Skin of body (tissue), 3 donors: ENCODE measurements at places on chromosomes 6 and 20.

DNA sequence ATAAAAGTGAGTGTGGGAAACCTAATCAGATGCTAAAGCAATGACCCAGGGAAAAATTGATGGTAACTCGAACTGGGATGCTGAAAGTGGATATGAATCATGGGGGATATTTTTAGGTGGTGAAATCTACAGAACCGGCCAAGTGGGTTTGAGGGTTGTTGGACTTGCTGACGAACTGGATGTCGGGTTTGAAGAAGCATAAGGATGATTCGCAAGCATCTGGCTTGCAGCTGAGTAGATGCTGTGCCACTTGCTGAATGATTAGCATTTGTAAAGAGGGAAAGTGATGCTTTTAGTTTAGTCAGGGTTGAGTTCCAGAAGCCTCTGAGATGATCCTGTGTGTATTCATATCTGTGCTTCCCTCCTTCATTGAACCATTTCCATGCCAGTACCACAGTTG lies 54.9 kb downstream of the UBR2 start:
- DNase-seq: peak; percentile 3

DNA sequence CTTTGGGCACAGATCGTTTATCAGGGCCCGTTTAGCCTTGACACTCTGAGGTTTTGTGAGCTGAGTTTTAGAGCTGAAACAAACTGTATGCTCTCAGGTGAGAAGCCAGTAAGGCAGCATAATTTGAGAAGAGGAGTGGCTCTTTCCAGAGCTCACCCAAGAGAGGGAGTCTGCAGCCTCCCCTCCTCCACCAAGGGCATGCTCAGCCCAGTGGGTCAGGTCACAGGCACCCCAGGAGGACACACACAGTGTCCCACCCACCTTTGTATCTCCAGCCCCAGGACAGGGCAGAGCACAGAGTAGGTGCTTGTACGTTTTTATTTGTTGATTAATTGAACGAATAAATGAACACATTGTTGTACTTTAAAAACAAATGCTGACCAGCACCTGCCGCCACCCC lies 3.4 kb downstream of the TSPO2 start:
- no peak for DNase-seq

- DNase-seq: no peak
Observed at GRCh38 chr6:130514712-130515111, 148.9 kb downstream of the TMEM200A start.

- peak; percentile 64 for DNase-seq
Observed at GRCh38 chr6:154595538-154595937, 85.1 kb upstream of the CNKSR3 start.

- no peak for DNase-seq
Observed at GRCh38 chr6:100959280-100959679, 78.2 kb upstream of the ASCC3 start.

- DNase-seq: no peak
Observed at GRCh38 chr6:90078513-90079289, 184.4 kb downstream of the GJA10 start.

DNA sequence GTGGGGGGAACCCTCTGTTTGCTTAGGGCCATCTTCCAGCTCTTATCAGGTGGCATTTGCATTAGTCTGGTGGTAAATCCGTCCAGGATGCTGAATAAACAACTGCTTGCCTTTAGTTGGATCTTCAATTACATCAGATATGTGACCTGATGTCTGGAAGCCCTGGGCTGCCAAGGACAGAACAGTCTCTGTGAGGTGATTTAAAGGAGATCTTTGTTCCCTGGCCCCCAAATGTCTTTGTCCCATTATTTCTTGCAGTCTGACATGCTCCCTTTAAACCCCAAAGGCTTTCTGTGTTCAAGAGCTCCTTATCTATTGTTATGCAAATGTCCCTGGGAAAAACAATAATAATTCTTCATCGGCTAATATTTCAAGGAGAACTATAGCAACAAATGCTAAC lies 84.6 kb upstream of the SPTLC3 start:
- no peak for DNase-seq

DNA sequence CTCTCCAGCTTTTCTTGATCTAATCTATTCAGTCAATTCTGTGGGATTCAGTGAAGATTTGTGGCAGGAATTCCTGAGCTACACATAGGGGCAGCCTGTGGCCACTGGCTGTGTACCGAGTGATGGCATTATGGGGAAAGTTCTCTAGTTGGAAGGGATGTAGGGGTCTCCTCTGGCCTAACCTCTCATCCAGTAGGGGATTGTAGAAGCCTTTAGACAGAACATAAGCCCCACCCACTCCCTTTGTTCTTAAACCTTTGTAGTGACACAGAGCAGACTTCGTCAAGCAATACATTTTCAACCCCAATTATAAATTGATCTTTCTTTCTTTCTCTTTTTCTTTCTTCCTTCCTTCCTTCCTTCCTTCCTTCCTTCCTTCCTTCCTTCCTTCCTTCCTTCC lies 188.9 kb downstream of the QKI start:
- DNase-seq: no peak

DNA sequence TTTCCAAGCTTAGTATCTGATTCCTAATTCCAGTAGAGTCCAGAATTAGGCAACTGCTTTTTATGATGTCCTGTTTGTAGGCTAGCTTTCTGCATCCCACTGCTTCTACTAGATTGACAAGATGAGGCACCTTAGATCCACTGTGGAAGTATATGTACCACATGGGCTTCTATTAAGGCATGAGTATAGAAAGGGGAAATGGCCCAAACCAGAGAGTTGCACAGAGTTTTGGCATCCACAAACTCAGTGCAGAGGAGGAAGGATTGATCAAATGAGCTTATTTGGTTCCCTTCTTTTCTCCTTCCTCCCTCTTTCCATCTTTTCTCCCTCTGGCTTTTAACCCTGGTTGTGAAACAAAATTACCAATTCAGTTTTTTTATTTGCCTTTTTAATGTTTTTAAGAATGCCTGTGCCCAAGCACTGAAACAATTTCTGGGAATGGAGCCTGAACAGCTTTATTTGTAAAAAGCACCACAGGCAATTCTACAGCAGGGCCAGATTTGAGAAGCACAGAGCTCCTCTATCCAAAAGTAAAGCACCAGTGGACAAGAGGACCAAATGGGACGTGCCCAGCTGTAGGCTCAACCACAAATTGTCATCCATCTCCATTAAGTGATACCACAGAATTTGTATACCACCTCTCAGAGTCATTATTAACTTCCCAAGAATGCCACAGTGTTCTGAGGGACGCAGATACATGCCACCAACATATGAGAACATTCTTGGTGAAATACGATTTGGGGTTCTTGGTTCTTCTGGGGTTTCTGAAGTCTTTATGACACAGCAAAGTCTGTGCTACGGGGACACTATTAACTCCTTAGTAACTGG lies 969.1 kb downstream of the KIF16B start:
- DNase-seq: no peak

DNA sequence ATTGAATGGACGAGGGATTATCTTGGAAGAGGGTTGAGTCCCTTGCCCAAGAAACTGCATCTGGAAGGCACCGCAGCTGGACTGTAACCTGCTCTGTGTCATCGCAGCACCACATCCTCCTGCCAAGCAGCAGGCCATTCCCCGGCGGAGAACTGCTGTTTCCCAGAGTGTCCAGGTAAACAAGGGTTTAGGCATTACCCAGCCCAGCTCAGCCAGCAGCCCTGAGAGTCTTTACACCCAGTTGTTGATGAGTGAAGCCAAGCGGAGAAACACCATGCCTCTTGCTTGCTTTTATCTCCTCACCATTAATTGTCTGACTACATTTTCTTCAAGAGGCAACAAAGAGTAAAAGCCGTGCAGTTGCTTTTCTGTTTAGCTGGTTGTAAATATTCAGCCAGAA lies 104.1 kb downstream of the CDH4 start:
- DNase-seq: no peak

DNA sequence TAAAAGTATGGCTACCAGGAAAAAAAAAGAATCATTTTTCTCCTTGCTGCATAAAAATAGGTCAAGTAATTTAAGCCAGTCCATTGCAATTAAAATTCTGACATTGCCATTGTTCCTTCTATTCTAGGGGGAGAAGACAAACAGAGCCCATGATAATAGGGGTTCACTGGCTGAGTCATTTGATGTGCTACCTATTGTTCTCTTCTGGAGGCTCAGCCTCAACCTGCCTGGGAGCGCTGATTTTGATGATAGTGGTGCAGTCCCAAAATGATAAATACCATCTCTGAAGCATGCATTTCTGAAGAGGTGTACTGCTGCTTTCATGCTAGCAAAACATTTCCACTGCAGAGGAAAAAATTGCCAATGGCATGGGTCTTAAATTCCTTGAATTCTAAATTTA lies 5.8 kb downstream of the CITED2 start:
- DNase-seq: no peak

GRCh38 chr6:116034327-116034726 lies 26.4 kb downstream of the FRK start:
- no peak for DNase-seq

DNA sequence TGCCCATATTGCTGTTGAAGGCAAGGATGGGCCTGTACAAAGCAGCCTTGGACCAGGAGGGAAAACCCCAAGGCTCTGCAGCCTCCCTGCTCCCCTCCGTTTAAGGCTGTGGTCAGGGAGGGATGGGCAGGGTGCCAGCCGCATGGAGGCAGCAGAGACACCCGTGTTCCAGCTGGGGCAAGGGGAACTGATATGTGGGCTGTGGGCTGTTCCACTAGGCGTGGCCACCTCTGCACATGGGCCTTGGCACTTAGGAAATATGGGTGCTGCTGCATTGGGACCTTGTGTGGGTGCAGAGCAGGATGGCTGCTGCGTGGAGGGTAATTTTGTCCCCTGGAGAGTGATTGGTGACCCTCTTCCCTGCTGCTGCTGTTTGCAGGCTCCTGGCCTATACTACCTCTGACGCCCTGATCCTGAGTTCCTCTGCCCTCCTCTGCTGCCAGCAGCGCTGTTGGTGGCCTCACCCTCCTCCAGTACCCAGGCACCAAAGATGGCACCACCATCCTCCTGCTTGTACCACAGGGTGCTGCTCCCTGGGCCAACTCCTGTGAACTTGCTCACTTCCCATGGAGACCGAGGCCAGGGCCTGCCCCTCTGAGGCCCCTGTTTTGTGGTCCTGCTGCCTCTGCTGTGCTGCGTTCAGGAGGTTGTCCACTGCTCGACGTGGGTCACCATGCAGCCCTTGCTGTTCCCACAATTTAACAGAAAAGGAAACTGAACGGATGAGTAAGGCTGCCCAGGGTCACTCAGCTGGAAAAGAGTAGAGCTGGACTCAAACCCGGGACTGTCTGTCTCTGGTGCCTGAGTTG lies 35.3 kb downstream of the PANK2 start:
- DNase-seq: no peak

DNA sequence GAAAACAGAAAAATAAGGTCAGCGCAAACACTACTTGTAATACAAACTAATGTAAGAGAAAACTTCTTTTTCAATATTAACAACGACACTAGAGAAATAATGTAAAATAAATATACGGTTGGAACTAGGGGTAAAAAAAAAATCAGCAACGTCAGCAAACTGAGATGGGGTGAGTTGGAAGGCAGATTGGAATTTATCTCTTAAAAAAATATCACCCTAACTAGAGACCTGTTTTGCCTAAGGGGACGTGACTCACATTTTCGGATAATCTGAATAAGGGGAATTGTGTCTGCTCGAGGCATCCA lies 705 bp upstream of the UTRN start:
- peak; percentile 73 for DNase-seq

- DNase-seq: peak; percentile 63
Observed at GRCh38 chr6:53581173-53581773, 36.4 kb upstream of the GCLC start.

DNA sequence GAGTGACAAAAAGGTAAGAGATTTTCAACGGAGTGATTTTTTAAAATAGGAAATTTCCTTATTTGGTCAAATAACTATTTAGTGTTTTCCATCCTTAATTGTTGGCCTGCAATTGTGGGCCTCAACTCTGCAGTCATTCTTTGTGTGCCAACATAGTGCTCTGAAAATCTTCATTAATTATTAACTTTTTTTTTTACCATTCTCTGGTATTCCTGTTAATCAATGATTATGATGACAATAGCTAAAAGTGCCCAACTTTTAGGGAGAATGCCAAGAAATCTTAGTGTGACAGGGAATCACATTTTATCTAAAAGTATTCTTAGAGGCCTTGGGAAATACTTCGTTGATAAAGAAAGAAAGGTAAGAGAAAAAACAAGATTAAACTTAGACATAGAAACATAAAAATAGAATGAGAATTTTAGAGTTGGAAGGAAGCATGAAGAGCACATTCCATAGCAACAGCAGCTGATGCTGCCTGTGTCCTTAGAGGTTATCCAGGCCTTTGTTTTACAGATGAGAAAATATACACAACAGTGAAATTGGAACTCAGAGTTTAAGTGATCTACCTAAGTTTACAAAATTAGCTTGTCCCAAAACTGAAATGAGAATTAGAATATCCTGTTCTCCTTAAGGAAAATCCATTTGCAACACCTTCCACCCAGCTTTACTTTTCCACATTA lies 1.2 kb downstream of the GPRC6A start:
- DNase-seq: no peak

- DNase-seq: no peak
Observed at GRCh38 chr6:35083507-35083906, 57.6 kb downstream of the TCP11 start.

DNA sequence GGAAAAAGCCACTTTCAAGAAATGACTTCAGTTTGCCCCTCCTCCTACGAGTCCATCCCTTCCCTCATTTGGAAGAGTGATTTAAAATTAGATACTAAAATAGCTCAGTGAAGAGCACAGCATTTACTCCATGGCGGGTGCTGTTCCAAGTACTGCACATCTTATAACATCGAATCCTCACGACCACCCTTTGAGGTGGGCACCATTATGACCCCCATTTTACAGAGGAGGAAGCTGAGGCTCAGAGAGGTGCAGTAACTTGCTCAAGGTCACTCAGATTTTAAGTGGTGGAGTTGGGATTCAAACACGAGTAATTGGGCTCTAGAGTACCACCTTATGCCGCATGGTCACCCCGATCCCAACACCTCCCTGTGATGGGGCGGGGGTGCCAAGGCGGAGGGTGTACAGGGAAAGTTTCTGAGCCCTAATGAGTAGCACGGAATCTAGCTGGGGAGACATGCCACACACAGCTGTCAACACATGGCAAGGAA lies 25.5 kb downstream of the TTBK1 start:
- no peak for DNase-seq

GRCh38 chr6:132651062-132651461 lies 7.9 kb downstream of the TAAR1 start:
- DNase-seq: no peak
